RKO (cell line): ENCODE measurements at places on chromosomes 2 and 18.

- DNase-seq: no peak
Measured at GRCh38 chr2:113005030-113005509, at the start of gene IL36A. IL36A (plus strand) TSS chr2:113005459; CDS start chr2:113005872, 413 bp downstream.

- DNase-seq: no peak
Measured at GRCh38 chr2:191029280-191029950, 15.4 kb upstream of the STAT1 start.

DNA sequence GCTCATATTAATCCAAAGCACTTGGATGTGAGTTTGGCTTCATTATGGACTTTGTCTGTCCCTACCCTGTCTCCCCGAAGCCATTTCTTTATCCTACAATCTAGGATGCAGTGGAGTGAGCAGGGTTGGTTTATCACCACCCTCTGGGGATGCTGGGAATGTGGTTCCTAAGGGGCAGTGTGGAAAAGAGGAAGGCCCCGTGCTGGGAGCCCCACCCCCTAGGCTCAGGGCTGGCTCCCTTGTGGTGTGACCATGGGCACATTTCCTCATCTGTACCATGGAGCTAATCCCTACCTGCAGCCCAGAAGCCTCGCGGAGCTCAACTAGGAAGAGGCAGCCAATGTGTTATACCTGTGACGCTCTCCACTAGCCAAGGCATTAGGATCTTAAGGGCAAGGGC, 92.5 kb downstream of the TGOLN2 start:
- DNase-seq: no peak

DNA sequence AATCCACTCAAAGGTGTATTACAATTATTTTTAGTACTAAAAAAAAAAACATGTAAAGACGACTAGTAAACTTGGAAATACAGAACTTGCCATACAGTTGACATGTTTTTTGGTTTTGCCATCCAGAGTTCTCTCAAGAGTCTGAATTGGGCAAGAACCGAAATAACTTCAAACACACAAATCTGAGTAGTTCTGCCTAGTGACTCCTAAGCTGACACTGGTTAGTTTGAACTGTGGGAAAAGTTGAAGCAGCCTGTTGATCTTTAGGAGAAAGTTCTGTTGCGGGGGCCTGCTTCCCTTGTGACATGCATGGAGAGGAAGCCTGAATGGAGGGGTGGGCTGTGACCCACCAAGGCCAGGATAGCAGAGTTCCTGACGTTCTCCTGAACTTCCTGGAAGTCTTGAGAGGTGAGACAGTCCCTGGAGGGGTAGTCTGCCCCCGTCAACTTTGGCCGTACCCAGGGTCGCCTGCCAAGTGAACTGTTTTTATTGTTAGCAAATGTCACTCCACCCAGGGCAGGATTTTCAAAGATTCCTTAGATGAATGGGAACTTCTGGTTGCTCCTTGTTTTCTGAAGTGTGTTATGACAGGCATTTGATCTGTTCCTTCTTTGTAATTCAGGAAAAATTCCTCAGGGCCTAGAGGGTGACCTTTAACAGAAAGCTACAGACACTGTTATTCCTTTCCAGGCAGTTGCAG, 85.6 kb upstream of the SPTBN1 start:
- no peak for DNase-seq

DNA sequence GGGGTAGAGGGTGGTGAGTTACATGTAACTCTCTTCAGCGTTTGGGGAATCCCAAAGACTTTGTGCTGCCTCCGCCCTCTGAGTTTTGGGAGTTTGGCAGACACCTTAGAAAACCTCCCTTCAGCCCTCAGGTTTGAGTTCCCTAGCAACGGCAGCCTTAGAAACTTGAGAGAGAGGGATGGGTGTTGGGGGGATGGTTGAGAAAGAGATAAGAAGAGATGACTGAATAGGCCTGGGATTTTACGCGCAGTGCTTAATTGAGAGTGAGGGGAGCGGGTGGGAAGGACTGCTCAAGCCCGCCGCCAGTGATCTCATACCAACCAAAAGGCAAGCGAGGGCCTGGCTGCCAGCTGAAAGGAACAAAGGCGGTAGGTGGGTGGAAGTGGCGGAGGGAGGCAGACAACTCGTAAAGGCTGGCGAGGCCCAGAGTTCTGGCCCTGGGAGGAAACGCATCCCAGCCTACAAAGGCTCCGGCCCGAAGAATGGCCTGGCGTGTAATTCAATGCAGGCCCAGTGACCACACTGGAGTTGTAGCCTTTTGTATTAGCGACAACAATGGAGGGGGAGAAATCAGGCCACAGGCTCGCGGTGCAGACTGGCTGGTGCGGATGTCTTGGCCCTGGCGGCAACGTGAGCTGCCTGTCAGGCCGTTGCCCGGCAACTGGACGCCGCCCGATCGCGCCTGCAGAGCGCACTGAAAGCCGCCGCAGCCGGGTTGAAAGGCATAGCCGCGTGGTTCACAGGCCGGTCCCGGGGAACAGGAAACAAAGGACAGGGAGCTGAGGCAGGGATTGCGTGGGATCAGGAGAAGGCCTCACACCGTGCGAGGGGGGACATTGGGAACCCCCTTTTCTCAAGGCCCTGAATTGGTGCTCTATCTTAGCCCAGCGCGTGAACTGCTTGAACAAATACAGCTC, 39.9 kb upstream of the DARS1 start:
- DNase-seq: no peak

DNA sequence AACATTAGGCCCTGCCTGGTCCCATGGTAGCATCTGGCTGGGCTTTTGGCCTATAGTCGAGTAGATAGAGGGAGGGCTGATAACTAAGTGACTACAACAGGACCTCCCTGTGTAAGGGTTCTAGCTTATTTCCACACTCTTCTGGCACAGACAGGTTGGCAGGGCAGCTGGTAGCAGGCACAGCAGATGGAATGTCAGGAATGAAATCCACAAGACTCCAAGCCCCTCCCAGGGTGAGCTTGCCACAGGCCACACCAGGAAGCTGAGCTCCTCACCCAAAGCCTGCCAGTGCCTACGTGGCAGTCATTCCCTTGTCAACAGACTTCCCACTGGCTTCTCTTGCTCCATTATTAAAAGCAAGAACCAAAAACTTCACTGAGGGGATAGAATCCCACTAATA, 20.7 kb upstream of the C1QL2 start:
- no peak for DNase-seq

DNA sequence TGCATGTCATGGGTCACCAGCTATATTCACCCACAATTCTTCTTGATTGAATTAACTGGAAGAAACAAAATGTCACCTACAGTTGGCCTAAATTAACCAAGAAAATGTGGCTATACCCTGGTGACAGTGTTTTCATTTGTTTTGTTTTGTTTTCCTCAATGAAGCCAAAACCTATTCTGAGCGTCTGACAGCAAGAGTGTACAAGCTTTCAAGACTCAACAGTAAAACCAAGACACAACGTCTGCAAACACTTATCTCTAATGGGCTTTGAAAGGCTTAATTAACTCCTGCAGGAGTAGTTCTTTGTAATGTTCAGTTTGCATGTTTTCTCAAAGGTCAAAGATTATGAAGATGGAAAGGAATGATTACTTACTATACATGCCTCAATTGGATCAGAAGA, 827.6 kb upstream of the KLHL29 start:
- DNase-seq: no peak
